ENCODE measurements at places on chromosomes 7 and 10.

DNA sequence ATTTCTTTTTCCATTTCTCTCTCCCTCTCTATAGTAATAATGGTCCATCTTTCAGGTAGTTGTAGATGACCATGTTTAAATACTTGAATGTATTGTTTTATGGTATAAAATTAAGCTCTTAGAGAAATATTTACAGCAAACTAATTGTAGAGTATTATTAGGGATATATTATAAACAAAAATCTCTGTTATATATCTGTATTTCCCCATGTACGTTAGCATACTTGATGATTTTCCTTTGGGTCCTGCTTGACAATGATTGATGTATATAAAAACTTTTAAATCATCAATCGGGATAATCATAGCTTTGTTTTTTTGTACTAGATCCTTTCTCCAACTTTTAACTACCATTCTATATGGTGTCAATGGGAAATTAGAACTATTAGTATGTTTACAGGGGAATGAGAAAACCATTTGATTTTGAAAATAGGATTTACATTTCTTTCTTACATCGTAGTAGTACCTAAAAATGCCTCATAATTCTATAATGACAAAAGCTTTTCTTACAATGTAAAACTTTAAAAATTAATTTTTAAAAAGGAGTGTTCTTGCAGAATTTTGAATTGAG lies 117.5 kb upstream of the CDK13 start:
- DNase-seq, result no peak

DNA sequence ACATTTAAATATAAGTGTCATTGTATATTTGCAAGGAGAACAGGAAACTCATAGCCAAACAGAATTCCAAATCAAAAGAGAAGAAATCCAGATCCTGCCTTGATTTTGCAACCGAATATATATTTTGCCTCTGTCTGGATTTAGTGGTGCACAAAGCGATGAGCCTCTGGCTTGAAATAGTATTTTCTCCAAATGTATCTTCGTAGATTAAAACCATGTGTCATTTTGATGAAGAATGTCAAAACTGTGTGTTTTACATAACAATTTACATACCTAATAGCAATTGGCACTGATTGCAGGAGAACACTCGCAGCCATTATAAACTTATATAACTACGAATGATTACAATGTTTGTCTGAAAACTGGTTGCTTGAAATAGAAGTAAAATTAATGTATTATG lies 156.4 kb downstream of the ARID5B start:
- DNase-seq, result no peak

GRCh38 chr10:986137-986825 lies 2.0 kb upstream of the GTPBP4 start:
- DNase-seq, result peak; percentile 25

GRCh38 chr10:24465124-24465874 lies 256.4 kb downstream of the KIAA1217 start:
- DNase-seq, result peak; percentile 77

DNA sequence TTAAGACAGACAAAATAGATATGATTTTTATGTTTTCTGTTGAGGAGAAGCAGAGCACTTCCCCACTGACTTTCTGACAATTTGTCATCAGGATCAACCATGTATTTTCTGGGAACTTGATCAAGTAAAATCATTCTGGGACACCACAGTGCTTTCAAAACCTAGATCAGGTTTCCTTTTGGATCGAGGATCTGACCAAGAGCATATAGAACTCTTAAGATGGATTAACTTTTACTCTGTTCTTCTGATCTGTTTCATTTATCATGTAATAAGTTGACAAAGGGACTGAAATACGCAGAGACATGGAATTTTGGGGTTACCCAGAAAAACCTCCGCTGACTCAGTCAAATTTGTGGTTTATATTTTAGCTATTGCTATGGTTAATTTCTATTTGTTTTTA lies 136.0 kb upstream of the WNT16 start:
- no peak for DNase-seq

DNA sequence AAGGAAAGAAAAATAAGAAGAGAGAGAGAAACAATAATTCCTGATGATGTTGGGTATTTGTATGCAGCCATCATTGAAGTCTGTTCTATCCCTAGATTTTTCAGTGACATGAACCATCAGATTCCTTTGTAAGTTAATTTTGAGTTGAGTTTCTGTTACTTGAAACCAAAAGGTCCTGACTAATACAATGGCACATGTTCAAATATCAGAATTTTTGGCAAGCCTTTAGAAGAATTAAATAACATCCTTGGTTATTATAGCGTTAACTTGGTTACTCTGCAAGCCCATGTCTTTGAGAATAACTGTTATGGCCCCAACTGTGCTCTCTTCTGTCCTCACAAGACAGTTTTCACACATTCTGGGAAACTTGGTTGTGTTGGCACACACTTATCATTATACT lies 66.5 kb downstream of the SYPL1 start:
- DNase-seq, result no peak

GRCh38 chr10:116444527-116445142 lies 17.0 kb downstream of the PNLIPRP3 start:
- DNase-seq, result peak; percentile 44

GRCh38 chr10:118763202-118763988 lies 8.6 kb upstream of the CACUL1 start:
- DNase-seq, result no peak

DNA sequence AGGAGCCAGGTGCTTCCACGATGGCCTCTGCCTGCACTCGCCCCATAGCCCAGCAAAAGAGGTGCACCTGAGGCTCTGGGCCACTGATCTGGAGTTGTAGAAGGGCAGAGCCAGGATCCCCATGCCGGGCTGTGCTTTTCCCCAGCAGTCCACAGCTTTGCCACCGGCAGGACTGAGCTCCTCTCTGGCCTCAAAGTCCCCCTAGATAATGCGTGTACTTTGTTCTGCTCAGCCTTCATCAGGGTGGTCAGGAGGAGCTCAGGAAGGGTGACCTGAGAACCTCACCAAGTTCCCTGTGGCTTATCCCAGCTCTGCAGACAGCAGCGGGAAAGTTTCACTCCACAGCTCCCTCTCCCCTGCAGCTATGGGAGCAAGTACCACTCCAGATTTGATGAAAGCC lies 27.9 kb upstream of the UNC5B start:
- no peak for DNase-seq

DNA sequence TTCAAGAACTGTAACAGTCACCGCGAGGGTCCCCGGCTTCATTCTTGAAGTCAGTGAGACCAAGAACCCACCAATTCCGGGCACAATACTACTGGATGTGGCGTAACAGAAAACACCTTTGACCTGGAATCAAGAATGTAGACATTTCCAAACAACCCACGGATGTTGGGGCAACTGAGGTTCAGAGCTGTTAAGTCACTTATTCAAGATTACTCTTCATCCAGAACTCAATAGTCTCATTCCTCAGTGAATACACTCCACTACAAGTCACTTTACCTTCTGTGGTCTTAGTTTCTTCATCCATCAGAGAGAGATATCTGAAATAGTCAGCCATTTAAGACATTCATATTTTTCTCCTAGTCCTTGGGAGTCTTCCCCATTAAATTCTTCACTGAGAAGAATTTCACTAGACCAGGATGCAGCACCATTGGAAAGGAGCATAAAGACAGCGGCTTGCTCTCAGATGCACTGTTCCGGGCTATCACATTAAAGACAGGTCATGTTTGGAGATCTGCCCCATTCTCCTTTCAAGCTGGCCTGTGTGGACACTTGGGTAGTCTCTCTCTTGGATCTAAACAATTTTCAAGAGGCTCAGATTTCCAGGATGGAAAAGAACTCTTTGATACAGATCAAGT lies 32.3 kb upstream of the ARID5B start:
- DNase-seq, result no peak

DNA sequence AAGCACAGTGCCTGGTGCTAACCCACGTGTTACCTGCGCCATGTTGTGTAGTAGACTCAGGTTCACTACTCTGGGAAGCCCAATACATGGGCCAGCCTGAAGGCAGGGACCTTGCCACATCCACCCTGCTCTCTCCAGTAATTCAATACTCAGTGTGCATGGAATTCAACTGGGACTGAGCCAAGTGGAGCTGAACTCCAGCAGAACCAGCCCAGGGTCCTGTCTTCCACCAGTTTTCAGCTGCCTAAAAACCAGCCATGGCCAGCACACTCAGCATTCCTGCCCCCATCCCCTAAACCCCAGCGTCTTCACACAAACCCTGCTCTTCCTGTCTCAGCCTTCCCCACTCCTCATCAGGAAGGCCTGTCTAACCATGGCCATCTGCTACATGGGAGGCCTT lies 15.4 kb downstream of the FGF8 start:
- no peak for DNase-seq

DNA sequence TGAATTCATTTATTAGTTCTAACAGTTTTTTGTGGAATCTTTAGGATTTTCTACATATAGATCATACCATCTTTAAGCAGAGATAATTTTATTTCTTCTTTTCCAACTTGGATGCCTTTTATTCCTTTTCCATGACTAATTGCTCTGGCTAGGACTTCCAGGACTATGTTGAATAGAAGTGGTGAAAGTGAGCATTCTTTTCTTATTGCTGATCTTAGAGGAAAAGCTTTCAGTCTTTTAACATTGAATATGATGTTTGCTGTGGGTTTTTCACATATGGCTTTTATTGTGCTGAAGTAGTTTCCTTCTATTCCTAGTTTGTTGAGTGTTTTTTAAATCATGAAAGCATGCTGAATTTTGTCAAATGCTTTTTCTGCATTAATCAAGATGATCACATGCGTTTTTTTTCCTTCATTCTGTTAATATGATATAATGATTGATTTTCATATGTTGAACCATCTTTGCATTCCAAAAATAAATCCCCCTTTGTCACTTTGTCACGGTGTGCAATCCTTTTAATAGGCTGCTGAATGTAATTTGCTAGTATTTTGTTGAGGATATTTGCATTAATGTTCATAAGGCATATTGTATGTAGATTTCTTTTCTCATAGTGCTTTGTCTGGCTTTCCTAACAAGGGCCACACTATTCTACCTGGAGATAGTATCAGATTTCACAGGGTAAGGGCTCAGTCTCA lies 92.9 kb downstream of the ZNF467 start:
- no peak for DNase-seq

DNA sequence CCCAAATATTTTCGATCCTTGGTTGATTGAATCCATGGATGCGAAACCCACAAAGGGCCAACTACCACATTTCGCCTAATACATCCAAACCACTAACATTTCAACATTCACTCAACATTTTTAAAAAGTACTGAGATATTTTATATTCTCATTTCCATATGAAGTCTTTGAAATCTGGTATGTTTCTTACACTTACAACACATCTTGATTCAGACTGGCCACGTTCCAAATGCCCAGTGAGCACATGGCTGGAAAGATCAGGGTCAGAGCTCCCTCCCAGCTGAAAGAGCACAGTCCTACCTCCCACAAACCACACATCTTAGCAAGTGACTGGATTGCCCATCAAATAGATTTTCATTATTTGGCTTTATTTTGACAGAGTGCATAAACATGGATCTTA lies 18.9 kb downstream of the NCAPG2 start:
- peak; percentile 31 for DNase-seq

DNA sequence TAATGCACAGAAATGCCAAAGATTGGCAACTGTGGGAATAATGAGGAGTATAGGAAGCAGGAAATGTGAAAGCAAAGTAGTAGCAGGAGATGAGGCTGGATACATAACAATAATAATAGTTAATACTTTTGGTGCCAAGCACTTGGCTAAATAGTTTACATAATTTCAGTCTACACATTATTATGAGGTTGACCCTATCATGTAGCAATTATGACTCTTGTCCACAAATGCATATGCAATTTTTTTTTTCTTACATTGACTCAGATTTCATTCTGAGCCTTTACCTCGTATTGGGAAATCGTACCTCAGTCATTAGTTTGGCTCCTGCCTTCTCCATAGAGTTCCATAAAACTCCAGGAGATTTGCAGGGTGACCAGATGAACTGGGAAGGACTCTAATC lies 219.9 kb downstream of the SUGCT start:
- no peak for DNase-seq

DNA sequence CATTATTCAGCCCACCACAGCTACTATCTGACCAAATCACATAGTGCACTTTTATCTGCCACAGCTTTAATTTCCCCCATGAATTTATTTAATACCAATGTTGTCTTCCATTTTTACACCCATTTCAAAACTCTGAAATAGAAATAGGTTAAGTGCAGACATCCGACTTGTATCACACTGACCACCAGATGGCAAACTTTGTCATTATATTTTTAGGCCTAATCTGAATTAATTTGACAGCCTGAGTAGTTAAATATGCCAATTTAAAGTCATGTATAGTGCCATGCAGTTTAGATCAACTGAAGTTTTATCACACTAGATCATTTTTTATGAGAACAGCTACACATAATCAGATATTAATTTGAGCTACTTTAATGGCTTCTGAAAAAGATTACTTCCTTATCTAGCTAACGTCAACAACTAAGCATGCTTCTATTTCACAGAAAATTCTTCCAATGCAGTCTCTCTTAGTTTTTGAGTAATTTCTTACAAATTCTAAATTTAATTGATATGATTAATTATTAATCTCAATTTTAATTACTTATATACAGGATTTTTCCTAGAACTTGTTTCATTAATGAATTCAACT lies 566.4 kb downstream of the GFRA1 start:
- peak; percentile 36 for DNase-seq

DNA sequence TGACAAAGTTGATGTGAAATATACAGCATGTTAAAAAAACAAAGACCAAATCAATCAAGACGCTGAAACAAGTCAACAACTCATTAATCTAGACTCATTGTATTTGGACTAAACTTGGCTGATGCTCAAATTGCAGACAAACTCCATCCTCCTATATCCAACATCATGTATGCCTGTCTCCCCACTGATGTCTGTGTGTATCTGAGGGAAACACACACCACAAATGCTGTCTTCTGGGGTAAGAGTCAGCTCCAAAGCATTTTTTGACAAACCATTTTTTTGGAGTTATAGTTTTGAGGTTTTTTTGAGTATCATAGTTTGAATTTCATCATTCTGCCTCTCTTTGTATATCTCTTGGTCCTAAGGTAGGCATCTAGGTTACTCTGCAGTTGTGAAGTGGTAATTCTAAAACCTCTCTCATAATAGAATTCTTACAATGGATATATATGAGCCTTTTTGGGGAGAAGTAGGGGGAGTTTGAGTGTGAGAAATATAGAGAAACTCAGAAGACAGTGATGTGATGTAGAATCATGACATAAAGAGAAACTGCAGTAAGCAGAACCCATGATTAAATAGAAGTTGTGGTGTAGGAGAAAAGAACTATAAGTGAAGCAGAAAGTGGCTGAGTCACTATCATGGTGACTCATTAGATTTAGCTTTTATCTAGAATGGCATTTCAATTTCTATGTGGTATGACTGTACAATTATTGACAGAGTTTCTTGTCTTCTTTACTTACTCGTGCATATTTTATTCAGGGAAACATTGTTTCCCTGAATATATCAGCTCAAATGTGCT lies 1531.1 kb upstream of the LRRTM3 start:
- no peak for DNase-seq

DNA sequence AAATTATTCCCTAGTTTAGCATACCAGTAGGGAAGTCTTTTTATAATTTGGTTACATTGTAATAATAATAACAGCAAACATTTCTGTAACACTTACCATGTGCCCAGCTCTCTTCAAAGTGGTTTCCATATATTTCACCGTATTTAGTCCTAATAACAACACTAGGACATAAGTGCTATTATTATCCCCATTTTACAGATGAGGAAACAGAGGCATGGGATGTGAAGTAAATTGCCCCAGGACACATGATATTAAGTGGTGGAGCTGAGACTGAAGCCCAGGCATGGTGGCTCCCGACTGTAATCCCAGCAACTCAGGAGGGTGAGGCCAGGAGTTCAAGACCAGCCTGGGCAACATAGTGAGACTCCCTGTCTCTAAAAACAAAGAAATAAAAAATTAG lies 5.1 kb downstream of the PHYH start:
- no peak for DNase-seq

- peak; percentile 48 for DNase-seq
Measured at GRCh38 chr7:23298141-23298881, 828 bp upstream of the MALSU1 start.
